ENCODE measurements at places on chromosomes 6 and 20. TPM values are rescaled to one million over a fixed set of nuclear protein-coding genes. Genes with fewer than 3 reads are reported as not detected.
A peak's percentile ranks its signal among the peaks of the same experiment; 100 is the strongest.

DNA sequence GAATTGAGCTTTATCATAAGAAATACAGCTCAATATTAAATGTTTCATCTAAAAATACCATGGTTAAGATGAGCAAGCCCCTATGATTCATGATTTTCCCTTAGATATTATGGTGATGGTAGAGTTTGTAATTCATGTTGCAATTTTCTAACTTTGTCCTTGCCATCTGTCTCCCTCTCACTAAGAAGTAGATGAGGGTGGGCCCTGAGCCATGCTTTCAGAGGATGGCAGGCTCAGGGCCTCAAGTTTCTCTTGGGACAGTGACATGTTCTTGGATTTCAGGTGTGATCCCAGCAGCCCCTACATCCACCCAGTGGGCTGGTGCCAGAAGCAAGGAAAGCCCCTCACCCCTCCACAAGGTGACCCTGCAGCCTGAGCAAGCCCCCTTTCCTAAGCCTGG lies 25.6 kb downstream of the L3MBTL1 start:
- ATAC-seq: no peak

Gene RIMS4
- 0.08 TPM for total RNA-seq

DNA sequence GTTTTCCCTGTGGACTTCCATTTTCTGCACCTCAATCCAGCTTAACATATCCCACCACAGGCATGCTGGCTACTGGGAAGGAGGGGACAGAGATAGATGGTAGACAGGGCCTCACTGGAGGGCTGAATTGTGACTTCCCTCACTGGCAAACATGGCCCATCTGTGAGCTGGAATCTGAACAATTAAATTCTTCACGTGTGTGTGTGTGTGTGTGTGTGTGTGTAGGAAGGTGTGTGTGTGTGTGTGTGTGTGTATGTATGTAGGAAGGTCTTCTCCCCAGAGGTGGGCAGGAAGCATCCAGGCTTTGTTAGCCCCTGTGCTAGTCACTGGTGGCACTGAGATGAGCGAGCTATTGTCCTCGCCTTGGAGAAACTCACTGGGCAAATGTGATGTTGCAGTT lies 5.4 kb upstream of the TOX2 start:
- no peak for ATAC-seq

Gene HLA-DQA1
- 3.9 TPM for total RNA-seq

Gene GUCA1A
- not detected for total RNA-seq

DNA sequence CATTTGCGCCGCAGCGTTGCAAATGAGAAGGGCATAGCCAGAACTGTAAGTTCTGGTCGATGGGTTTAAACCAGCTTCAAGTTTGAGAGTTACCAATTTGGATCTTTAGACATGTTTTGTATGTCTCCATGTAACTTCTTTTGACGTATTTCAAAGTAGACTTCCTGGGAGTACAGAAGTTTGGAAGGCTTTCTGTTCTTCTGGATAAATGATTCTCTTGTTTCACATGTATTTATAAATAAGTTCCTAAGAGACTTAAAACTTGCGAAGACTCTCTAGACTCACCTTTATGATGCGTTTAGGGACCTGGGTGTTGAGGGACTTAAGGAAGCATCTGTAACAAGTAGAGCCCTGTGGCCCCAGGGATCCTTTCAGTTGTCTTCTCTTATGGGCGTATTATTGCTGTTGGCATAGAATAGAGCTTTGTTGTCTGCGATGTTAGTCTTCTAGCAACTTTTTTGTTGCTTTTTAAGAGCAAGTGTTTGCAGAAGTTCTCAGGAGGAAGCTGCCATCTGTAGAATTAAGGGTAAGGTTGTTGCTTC lies 1.3 kb downstream of the CDYL start:
- ATAC-seq: no peak

DNA sequence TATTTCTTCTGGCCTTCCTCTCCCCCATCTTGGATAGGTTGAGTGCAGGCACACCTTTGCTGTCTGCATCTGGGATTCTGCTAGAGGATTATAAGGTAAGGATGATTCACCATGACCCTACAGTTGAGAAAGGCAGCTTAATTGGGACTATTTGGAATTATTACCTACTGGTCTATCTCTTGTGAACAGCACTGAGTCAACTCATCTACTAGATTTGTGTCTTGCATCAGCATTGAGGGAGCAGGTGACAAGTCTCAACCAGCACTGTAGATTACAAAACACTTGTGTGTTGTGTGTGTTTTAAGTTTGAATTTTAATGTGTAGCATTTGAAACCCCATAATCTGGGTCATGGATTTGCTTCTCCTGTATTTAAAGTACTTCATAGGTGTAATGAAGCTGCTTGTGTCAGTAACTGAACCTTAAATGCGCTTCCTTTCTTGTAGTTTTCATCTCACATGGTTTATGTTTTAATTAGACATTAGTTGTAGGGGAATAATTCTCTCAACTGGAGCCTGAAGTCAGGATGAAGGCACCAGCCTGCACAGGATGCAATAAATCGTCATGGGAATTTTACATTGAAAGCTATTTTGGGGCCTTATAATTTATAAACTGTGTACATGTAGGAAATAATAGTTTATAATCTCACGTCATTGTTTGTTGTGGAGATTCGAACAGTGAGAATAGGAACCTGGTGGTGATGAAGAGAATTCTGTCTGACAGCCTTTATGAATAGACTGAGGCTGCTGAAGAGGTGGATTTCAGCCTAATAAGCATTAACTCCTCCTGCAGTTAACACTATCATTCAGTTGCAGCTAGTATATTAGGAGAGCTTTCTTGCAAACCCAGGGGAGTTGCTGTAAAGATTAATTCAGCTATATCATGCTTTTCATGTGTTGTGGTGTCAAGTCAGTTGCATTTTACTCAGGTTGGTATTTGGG lies 125.1 kb downstream of the JARID2 start:
- peak; percentile 89 for ATAC-seq

DNA sequence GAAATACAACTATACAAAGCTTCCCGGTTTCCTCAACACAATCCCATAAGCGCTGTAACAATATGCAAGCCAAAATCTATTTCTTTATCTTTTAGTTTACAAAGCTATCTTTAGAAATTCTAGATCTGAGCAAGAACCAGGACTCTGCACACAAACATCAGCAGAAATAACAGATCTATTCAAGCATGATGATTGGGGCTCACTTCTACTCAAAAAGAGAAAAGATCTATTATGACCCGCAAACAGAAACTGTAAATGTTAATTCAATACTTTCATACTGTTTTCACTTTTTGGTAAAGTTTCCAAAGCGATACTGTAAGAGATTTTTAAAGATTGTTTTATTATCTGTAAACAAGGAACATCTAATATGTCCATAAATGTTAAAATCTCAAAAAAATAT lies 86.6 kb downstream of the SESN1 start:
- no peak for ATAC-seq

- ATAC-seq: peak; percentile 39
Observed at GRCh38 chr6:136508725-136509392, 41.4 kb downstream of the MAP7 start.

DNA sequence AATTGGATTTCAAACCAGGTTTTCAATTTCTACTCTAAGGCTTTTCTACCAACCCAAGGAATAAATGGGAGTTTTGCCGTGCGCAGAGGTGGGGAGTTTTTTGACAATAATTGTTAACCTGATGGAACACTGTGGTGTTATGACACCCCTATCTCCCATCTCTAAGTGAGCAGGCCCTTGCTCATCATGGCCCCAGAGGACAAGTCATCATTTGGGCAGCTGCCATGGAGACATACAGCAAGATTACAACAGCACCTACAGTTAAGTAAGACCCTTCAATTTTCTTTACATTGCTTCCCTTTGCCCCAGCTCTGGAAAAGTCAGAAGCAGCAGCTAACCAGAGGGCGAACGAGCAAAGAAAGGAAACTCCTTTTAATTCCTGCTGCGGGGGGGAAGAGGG lies 54.3 kb downstream of the ADGRF5 start:
- no peak for ATAC-seq

- no peak for ATAC-seq
Observed at GRCh38 chr6:31126396-31127175, 6.3 kb upstream of the CDSN start.
